ENCODE measurements at places on chromosomes 16 and 17.
A peak's percentile ranks its signal among the peaks of the same experiment; 100 is the strongest.

- DNase-seq, result no peak
Observed at GRCh38 chr16:87483481-87483880, 9.3 kb downstream of the ZCCHC14 start.

- DNase-seq, result no peak
Observed at GRCh38 chr16:49672753-49673152, 183.2 kb downstream of the ZNF423 start.

GRCh38 chr17:66138120-66138519 is 53.8 kb downstream of the CEP112 start:
- DNase-seq, result no peak

GRCh38 chr17:74342224-74342623 is 16.2 kb downstream of the KIF19 start:
- DNase-seq, result no peak

GRCh38 chr16:79089735-79090284 is 510.7 kb downstream of the MAF start:
- no peak for DNase-seq

GRCh38 chr17:73956595-73957465 is 246.6 kb upstream of the RPL38 start:
- DNase-seq, result peak; percentile 27

- DNase-seq, result no peak
Observed at GRCh38 chr17:45300060-45300751, 16.6 kb downstream of the MAP3K14 start.

- no peak for DNase-seq
Observed at GRCh38 chr17:68719431-68719830, 118.3 kb upstream of the FAM20A start.

- DNase-seq, result no peak
Observed at GRCh38 chr17:56629531-56630075, 36.1 kb downstream of the NOG start.

DNA sequence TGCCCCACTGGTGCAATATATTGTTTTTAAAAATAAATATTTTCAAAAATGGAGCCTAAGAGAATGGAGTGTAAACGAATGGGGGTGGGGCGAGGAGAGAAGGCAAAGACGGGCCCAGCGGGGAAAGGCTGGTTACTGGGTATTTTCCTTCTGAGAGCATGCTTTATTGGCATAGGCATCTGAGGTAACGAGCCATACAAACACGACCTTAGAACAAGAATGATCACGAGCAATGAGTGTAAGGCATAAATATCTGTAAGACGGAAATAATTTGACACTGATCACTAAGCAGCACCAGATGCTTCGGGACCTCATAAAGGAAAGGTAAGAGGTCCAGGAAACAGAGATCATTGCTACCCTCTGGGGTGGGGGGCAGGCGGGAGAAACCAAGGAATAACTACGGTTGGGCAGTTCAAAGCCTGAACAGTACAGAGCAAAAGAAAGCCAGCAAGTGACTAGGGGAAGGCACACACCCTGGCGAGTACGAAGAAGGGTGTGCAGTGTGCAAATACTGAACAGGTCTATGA is 959 bp downstream of the SSH2 start:
- DNase-seq, result peak; percentile 15

GRCh38 chr17:78823282-78824046 is 17.1 kb downstream of the USP36 start:
- no peak for DNase-seq

All from hypothalamus (tissue), 51 donors.